ENCODE measurements at places on chromosomes 2 and 18.
A peak's percentile ranks its signal among the peaks of the same experiment; 100 is the strongest.

DNA sequence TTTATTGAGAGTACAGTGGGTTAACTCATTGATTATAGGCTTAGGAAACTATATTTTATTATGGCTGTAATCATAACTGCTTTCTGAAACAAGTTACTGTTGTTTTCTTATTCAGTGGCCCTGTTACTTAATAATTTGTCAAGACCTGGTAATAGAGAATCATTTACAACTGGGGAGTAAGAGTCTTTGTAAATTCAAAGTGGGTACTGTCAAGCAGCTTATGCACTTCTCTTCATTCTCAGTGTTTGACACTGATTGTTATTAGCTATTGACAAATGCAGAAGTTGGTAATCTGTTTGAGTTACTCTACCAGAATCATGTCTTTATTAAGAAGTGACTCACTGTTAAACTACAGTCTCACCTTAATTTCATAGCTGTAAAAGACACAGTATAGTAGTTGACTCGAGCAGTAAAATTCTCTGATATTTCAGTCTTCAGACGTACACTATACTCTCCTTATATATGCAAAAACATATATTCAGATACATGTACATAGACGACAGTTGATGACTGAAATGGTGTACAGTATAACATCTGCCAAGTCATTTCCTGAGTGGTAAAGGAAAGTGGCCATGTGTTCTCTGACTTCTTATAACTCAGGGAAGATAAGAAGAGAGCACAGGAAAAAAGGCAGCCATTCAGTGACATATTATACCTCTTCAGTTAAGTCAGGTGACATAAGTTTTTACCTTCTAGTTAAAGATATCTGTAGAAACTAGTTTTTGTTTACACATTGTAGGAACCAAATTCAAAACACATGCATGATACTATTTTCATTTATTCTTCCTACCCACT, 36.0 kb upstream of the TTC27 start:
- no peak for DNase-seq

- DNase-seq = no peak
Observed at GRCh38 chr2:237432484-237433092, 18.6 kb upstream of the COL6A3 start.

GRCh38 chr2:202778217-202778616, 93.3 kb downstream of the ICA1L start:
- DNase-seq = no peak

- no peak for DNase-seq
Observed at GRCh38 chr2:14750433-14750832, 117.9 kb downstream of the LRATD1 start.

DNA sequence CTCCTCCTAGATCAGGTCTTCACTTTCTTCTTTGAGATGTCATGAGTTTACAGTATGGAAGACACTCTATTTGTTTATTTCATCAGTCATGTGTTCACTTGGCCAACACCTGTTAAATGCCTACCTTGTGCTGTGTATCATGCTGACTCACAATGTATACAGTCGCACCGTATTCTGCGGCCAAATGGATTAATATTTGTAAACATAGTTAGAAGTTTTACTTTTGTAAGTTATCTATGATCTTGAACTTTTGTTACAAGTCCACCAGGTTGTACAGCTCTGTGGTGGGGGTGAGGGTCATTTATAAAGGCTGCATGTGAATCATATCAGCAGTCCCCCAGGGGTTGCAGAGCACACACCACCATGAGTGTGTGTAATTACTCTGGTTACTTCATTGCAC, 408.7 kb upstream of the NRP2 start:
- no peak for DNase-seq

DNA sequence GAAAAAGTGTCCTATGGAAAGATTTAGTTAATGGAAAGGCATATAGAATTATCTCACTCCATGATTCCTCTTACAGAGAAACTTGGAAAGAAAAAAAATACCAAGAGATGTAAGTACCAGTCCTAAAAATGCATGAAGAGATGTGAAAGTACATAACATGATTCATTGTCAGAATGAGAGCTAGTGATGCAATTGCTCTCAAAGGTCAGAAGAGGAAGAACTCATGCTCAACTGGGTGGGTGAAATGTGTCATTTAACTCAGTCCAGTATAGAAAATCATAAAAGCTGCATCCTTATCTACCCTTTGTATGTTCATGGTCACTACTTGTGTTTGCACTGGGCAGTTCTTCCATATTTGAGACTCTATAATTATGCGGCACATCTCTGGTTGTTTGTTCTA, 300.0 kb upstream of the PIK3C3 start:
- no peak for DNase-seq

GRCh38 chr2:85604568-85605339, 2.3 kb upstream of the TMEM150A start:
- DNase-seq = no peak

- DNase-seq = no peak
Observed at GRCh38 chr2:158512323-158512722, 55.6 kb downstream of the PKP4 start.

GRCh38 chr2:43039376-43040080, 186.9 kb downstream of the ZFP36L2 start:
- DNase-seq = peak; percentile 61

GRCh38 chr2:218256612-218257350, 4.0 kb upstream of the GPBAR1 start:
- DNase-seq = peak; percentile 3

DNA sequence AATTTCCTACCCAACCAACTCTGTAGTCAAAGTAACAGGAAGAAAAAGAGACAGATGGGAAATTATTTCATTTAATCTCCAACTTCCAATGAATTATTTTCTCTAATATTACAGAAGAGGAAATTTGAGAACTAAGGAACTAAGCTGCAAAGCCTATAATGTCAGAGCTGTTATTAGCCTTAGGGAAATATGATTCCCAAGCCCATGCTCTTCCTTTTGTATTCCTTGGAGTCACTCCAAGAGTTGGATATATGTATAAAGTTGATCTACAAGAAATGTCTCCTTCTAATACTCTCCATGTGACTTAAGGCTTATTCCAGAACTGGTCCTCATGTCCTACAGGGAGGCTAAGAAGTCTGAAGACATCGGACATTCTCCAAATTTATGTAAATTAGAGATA, 31.6 kb upstream of the VWC2L start:
- no peak for DNase-seq

DNA sequence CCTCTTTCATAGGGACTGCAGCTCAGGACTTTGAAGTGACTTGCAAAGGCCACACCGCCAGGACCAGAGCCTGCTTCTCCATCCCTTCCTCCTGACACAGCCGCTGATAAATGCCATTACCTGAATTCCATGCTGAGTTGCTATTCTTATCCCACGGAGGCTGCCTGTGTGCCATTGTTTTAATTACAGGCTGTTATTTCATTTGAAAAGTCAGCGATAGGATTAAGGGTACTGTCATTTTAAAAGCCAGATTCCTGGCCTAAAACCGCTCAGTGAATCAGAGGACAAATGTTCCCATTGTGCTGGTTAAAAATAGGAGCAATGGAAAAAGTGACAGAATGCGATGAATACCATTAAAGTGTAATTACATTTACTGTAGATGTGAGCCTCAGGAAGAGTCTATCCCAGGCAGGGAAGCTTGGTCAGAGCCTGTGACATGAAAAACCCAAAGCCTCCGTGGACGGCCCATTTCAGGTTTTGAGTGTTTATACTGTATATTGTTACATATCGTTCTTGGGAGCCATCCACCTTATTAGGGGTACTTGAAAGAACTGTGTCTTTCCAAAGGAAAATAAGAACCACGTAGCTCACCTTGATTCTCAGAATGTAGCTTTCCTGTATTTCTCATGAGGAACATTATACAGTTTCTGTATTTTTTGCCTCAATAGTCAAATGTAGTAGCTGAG, 41.3 kb downstream of the PDCL3 start:
- DNase-seq = peak; percentile 50

DNA sequence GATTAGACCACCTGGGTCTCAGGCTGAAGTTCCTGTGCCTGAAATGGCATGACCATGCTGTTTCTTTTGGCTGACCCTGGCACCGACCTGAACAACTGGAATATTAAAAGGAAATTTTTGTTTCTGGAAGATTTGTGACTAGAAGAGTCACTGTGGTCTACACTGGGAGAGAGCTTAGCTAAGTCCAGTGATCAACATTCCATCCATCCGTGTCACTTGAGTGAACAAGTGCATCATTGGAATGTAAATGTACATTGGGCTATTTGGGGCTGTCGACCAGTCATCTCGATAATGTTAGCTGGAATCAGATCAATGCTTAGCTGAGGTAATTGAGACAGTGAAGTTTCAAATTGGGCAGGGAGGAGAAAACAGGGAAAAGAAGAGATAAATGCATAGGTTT, 95.4 kb upstream of the CCDC85A start:
- DNase-seq = no peak

DNA sequence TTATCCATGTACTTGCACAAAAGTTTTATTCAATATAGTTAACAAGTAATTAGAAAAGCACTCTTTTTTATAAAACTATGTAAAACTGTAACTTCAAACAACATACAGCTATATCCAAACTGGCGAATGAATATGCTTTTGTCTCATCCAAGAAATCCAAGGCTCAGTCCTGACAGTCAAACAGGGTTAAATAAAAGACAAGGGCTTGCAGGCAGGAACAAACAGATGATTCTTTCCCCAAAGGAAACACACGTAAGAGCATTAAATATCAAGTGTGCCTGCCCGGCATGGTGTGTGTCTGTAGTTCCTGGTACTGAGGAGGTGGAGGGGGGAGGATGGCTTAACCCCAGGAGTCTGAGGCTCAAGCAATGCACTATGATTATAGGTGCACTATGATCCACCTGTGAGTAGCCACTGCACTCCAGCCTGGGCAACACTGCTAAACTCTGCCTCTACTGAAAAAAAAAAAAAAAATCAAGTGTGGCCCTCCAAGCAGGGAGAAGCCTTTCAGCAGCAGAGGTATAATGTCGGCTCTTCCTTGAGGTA, 171.3 kb downstream of the DLGAP1 start:
- DNase-seq = no peak

DNA sequence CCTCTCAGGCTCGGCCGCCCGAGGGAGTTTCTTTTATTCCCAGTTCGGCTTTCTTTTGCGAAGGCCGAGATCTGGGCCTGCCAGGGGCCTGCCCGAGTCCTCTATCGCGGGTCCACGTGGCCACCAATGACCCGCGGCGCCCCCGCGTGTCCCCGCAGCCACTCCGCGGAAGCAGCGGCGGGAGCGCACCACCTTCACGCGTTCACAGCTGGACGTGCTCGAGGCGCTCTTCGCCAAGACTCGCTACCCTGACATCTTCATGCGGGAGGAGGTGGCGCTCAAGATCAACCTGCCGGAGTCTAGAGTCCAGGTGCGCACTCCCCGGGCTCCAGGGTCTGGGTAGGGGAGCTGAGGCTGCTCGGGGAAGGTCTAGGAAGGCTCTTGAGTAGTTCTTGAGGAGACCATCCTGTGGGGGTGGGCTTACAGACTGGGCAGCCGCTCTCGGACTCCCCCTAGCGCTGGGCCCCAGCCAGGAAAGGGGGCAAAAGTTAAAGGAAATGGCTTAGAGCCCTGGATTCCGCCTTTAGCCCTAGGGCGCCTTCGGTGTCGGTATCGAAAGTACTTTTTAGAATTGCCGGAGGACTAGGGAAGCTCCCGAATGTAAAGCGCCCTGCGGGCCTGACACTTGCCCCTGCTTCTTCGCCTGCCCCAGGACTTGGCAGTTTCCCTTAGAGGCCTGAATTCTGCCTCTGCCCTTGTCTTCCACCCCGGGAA, 3.4 kb downstream of the OTX1 start:
- no peak for DNase-seq

GRCh38 chr18:43883886-43884285, 606.6 kb upstream of the SYT4 start:
- DNase-seq = no peak

- peak; percentile 1 for DNase-seq
Observed at GRCh38 chr2:146321175-146321574, 1523.7 kb upstream of the ACVR2A start.

DNA sequence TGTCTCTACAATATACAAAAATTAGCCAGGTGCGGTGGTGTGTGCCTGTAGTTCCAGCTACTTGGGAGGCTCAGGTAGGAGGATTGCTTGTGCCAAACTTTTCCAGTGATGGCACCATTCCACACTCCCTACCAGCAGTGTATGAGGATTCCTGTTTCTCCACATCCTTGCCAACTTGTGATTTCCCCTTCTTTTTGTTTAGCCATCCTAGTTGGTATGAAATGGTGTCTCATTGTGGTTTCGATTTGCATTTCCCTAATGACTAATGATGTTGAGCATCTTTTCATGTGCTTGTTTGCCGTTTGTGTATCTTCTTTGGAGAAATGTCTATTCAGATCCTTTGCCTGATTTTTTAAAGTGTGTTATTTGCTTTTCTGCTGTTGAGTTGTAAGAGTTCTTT, 41.0 kb downstream of the EPB41L5 start:
- DNase-seq = no peak

DNA sequence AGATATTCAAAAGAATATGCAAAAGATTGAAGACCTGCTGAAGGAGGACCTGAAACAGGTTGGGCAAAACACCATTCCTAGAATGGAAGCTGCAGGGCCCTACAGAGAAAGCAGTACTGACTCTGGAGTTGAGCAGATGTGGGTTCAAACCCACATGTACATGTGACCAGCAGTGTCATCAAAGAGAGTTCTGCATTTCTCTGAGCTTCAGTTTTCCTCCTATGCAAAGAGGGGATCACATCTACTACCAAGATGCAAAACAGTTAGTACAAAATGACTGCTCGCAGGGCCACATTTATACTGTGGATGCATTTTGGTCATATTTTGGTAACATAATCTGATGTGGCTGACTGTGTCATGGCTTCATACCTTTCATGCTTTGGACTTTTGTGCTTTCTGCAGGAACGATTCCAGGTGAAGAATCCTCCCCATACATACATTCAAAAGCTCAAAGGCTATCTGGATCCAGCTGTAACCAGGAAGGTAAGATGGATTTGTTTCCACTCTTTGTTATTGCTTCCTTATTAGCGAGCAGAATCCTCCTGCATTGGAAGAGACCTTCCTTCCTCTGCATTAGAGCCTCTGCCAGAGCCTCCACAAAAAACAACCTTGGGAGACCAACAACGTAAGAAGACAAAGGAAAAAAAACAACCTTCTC, 174.8 kb downstream of the PRPF40A start:
- DNase-seq = no peak
